ENCODE measurements at places on chromosomes 2 and 18.

- DNase-seq = no peak
These were observed 96.9 kb downstream of the TGOLN2 start for GRCh38 chr2:85230679-85231467.

GRCh38 chr2:123434546-123435395 is 590.3 kb upstream of the CNTNAP5 start:
- DNase-seq = no peak

DNA sequence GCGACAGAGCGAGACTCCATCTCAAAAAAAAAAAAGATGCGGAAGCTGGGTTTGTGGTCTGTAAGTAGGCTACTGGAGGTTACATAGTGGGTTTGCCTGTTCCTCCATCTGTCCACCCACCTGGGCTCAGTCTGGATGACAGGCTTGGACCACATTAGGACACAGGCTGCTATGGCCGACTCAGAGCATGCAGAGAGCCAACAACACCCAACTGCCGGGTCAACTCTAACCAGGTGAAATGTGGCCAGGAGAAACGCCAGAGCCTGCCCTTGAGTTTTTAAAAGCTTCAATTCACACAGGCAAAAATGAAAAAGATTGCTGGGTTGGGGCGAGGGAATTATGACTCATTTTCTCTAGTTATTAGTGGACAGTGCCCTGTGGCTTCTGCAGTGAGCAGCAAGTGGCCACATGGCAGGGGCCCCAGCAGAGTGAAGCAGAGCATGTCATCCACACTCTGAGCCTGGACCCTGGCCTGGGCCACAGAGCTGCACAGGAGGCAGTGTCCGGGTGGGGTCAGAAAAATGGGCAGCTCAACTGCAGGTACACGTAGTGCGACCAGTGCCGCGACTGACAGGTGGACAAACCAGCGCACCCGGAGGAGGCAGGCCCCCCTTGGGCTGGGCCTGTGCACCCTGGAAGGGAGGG is 67.4 kb downstream of the BIN1 start:
- no peak for DNase-seq

DNA sequence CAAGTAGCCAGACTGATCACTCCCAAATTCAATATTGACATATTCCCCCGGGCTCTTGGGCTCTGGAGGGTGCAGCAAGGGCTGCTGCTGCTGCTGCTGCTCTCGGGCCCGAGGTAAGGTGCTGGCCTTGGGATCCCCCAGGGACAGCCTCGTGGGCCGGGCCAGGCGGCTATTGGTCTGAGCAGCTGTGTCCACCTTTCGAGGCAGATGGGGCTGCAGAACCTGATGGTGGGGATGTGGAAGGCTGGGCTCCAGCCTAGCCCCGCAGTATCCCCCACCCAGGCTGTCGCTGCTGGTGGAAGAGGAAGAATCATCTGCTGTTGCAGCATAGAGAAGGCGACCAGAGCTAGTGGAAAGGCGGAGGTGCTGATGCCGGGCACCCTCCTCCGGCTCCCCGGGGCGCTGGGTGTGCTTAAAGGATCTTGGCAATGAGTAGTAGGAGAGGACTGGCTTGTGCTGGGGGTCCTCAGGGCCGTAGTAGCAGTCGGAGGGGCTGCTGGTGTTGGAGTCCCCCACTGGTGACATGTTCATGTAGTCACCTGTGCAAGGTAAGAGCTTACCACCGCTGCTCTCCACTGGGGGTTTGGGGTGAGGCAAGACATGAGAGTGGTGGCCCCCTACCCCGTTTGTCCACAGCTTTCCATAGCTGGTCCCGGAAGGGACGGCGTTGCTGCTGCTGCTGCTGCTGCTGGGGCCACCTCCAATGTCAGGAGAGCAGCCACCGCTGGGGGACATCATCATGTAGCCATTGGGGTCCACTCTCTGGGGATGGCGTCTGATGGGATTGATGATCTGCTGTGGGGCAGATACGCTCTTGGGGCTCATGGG is 3.4 kb downstream of the IRS1 start:
- DNase-seq = no peak

GRCh38 chr2:219254590-219255201 is 978 bp upstream of the TUBA4A start:
- no peak for DNase-seq

DNA sequence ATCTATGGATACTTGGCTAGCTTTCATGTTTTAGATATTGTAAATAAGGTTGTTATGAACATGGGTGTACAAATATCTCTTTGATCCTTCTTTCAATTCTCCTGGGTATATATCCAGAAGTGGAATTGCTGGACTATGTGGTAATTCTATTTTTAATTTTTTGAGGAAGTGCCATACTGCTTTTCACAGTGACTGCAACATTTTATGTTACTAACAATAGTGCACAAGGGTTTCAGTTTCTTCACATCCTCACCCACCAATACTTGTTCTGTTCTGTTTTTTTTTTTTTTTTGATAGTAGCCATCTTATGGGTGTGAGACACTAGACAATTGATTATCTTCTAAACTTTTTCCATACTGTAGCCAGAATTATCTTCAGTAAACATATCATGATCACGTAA is 17.3 kb upstream of the NEUROD1 start:
- no peak for DNase-seq

DNA sequence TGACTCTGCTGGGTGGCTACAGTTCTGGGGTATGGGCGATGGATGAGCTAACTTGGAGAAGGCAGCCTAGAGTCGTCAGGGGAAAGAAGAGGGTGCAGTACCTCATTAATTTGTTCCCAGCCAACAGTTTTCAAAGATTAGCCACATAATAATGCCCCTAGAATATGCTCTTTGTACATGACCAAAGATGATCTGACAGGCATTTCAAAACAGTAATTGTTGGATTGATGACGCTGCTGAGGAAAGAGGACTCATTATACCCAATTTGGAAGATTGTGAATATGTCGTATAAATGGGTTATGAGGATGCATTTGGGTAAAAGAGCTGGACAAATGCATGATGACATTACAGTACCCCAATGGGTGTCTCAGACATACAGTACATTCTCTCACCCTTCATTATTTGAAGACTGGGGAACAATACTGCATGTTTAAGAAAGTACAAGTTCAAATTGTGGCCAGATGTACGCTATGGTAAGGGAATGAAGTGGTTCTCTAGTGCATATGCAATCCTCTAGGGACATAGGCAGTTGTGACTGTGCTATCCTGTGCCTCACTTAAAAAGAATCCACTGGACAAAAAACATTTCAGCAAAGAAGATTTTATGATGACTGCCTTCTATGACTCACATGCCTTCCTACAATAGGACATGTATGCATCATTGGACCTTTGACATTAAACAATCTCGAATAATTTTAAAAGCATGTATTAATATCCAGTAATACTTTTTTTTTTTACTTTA is 233.2 kb downstream of the CNTNAP5 start:
- DNase-seq = no peak

GRCh38 chr2:49917654-49918053 is 763.3 kb upstream of the FSHR start:
- DNase-seq = no peak

DNA sequence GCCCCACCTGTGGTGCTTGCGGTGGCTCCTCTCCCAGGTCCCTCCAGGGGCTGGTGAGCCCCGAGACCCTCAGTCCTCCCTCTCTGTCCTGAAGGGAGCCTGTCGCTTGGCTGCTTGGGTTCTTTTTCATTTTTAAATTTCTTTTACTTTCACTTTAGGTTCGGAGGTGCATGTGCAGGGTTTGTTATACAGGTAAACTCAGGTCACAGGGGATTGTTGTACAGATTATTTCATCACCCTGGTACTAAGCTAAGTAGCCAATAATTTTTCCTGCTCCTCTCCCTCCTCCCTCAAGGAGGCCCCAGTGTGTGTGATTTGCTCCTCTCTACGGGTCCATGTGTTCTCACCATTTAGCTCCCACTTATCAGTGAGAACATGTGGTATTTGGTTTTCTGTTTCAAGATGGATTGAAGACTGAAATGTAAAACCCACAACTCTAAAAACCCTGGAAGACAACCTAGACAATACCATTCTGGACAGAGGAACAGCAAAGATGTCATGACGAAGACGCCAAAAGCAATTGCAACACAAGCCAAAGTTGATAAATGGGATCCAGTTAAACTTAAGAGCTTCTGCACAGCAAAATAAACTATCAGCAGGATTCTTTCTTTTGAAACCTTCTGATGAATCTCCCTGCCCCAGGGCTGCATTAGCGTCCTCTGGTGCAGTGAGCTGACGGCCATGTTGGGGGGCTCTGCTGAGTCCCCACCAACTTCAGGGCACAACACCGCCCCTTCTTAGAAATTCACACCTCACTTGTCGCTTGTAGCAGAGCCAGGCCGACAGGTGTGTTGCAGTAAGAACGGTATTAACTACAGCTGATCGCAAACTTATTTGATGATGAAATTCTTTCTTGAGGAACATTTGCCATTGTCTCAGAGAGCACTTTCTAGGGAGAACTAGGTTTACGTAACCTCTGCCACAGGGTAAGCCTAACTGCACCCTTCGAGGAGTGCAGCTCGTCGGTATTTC is 135.3 kb downstream of the ZNF236 start:
- DNase-seq = no peak

GRCh38 chr2:102826904-102827303 is 65.1 kb downstream of the TMEM182 start:
- no peak for DNase-seq

Measured in stimulated activated CD4-positive, alpha-beta T cell treated with anti-CD3 and anti-CD28 coated beads, Interleukin-15, amount 100 ng/mL, for 48 hours (primary cell).